ENCODE measurements at places on chromosomes 6 and 20.

DNA sequence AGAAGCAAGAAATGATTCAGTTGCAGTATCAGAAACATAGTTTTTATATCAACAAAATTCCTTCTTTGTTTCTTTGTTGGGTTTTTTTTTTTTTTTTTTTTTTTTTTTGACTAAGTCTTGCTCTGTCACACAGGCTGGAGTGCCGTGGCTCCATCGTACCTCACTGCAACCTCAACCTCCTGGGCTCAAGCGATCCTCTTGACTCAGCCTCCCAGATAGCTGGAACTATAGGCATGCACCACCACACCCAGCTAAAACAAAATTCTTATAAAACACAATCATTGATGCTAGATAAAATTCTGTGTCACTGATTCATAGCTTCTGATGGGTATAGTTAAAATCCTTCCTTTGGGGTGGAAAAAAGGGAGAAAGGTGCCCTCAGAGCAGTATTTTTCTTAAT lies 110.3 kb upstream of the TNFAIP3 start:
- DNase-seq = no peak

DNA sequence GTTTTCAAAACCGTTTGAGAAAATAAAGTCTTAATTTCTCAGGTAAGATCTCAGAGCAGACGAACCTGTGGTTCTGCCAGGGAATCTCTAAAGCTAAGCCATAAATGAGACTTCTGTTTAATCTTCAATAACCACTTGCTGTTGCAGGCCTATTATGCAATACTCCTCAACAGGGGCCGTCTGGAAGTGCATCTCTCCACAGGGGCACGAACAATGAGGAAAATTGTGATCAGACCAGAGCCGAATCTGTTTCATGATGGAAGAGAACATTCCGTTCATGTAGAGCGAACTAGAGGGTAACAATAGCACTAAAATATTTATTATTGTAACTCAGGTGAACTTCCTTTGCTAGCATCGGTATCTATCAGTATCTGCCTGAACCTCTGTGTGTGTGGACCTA lies 223.7 kb downstream of the ARHGAP18 start:
- no peak for DNase-seq

DNA sequence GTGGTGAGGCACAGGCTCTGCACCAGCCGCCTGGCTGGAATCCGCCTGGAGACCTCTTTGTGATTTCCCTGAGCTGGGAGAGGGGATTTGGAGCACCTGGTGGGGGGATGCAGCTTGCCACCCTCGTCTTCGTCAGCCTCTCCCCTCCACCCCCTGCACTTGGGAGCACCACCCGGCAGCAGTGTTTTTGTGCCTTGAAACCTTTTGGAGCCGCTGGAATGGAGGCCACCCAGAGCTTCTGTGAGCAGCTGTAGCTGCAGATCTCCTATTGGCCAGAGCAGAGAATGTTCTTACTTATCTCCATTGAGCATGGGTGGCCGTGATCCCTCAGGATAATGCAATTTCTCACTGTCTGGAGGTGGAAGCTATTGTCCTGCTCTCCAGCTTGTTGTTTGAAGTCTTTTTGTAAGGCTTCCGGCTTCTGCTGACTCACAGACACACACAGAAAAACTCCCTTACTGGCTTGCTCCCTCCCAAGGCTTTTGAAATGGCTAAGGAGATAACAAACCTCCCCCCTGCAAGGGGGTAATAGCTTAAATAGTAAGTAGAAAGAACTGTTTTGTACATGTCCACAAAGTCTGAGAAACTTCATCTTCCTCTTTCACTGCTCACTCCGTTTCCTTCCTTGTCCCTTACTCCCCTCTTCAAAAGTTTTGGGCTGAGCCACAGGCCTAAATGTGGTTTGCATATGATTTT lies 271.2 kb downstream of the PRL start:
- DNase-seq = peak; percentile 19

DNA sequence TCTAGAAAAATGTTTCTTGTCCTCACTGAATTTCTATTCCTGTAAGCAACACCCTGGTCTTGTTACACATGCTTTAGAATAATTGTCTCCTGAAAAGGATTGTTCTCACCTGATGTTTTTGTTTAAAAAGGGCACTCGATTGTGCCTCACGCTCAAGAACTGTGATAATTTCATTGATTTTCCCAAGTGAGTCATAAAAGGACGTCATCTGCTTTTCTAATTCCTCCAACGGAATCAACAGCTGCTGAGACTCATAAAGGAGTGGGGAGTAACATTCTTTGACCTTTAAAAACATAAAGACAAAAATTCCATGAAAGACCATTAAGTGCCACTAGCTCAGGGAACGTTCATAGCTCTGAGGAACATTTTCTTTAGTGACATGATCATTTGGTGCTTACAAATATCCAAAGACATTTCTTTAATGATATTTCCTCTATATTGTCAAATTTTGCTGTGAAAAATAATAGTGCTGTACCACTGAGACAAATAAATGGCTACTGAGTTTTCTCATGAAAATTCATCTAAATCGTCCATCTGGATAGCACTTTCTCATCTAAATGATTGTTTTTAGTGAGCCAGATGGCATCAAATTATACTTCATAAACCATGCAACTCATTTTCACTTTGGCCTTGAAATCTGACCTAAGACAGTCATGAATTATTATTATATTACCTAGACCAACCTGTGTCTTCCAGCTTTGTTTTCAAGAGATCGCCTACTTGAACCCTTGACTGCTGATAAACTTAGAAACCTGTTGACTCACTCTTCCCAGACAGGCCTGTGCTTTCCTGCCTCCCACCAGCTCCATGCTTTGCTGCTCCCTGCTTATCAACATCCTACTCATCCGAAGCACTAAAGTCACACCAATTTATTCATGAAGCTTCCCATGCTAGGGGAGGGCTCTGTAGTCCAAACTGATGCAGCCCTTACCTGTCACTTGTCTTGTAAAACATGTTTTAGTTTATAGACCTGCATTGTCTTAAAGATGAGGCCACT lies 178.2 kb downstream of the SYNE1 start:
- DNase-seq = no peak

GRCh38 chr6:4647414-4648365 lies 128.5 kb upstream of the CDYL start:
- DNase-seq = peak; percentile 36

- DNase-seq = no peak
These were observed 40.0 kb downstream of the PLG start for GRCh38 chr6:160742090-160742489.

GRCh38 chr6:136326038-136326553 lies 36.5 kb upstream of the BCLAF1 start:
- DNase-seq = no peak

GRCh38 chr6:111566873-111567517 lies 38.7 kb downstream of the TRAF3IP2 start:
- DNase-seq = no peak

- peak; percentile 61 for DNase-seq
These were observed 463 bp upstream of the HLA-DMB start for GRCh38 chr6:32941214-32941768.

DNA sequence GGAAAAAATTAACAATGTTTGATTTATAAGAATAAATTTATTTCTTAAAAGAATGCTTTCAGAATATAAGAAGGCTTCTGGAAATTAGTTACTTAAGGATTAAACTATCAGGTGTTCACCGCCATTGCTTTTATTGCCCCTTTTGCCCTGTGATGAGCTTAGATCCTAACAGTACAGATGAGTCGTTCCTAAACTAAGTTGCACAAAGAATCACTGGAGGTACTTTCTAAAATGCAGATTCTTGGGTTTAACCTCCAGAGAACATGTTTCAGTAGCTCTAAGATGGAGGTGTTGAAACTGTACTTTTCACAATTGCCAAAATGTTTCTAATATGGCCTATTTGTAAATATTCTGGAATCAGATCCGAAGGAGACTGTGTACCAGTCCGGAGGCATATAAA lies 211.9 kb downstream of the GMDS start:
- DNase-seq = no peak

- no peak for DNase-seq
These were observed 25.9 kb downstream of the MRS2 start for GRCh38 chr6:24428615-24429014.

DNA sequence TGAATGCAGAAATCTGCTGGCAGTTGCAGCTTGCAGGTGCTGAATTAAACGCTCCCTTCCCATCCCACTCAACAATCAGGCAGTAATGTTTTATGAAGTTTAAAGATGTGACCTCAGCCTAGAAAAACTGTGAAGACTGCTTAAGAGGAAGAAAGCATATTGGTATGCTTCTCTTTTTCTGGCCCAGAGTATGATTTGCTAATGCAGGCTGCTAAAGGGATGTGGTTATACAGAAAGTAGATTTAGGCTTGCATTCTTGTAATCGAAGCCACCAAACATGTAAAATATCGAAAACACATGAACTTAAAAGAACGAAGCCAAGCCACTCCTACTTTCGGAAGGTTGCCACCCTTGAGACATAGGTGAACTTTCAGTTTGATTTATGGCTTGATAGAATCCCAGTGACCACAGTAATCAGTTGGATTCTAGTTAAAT lies 40.7 kb downstream of the MAP3K5 start:
- no peak for DNase-seq

- no peak for DNase-seq
These were observed 42.4 kb downstream of the HFE start for GRCh38 chr6:26129656-26130055.

DNA sequence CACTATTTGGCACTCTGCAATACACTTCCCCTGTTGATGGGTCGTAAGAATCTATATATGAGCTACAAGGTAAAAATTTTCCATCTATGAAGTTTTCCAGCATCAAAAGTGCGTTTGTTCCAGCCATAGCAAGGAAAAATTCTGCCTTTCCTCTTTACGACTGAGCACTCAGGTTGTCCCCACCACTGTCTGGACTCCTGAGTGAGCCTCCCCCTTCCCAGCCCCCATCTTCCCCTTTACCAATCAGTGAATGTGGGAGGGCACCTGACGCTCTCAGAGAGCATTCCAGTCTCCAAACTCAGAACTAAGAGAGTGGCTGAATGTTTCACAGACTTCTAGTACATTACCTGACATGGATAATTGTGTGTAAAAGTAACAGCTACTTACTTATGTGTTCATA lies at the start of gene ALDH8A1:
Gene ALDH8A1 (minus strand): TSS at position 175 of the 400 bp plus-strand sequence. CDS start 48 bp downstream, at position 127.
- no peak for DNase-seq

- no peak for DNase-seq
These were observed 10.5 kb downstream of the ZC3H12D start for GRCh38 chr6:149474108-149474935.

DNA sequence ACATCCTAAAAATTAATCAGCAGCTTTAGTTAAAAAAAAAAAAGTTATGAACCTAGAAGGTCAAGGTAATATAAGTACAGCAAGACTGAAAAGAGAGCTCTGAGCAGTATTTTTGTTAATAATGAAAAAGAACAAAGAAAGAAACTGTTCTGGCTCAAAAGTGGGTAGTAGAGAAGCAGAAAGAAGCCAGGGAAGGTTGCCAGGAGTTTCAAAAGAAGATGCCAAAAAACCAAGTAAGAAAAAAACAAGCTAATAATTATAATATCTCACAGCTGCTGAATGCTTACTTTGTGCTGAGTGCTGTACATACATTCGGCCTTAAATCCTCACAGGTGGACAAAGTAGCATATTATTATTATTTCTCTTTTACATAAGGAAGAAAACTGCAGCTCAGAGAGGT lies 31.9 kb downstream of the NRSN1 start:
- DNase-seq = no peak

DNA sequence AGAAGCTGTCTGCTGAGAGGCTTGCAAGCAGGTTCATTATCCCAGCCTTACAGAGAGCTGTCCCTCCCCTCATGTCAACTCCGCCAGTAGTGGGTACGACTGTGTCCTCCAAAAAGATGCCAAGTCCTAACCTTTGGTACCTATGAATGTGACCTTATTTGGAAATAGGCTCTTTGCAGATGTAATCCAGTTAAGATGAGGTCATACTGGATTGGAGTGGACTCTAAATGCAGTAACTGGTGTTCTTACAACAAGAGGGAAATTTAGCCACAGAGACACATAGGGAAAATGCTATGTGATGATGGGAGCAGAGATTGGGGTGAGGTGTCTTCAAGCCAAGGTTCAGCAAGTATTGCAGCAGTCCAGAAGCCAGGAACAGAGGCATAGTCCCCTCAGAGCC lies 90.8 kb upstream of the FOXP4 start:
- no peak for DNase-seq

- no peak for DNase-seq
These were observed 213.8 kb downstream of the ERMARD start for GRCh38 chr6:169965239-169965638.

DNA sequence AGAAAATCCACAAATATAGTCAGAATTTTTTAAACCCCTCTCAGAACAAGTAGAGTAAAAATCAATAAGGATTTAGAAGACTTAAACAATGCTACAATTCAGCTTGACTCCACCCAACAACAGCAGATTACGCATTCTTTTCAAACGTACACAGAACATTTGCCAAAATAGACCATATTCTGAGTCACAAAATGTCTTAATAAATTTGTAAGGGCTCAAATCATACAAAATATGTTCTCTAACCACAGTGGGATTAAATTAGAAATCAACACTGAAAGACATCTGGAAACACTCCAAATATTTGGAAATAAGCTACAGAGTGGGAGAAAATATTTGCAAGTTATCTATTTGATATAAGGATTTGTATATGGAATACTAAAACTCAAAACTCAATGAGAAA lies 164.2 kb upstream of the AKAP12 start:
- no peak for DNase-seq

GRCh38 chr6:23301556-23301955 lies 732.2 kb downstream of the HDGFL1 start:
- DNase-seq = no peak

DNA sequence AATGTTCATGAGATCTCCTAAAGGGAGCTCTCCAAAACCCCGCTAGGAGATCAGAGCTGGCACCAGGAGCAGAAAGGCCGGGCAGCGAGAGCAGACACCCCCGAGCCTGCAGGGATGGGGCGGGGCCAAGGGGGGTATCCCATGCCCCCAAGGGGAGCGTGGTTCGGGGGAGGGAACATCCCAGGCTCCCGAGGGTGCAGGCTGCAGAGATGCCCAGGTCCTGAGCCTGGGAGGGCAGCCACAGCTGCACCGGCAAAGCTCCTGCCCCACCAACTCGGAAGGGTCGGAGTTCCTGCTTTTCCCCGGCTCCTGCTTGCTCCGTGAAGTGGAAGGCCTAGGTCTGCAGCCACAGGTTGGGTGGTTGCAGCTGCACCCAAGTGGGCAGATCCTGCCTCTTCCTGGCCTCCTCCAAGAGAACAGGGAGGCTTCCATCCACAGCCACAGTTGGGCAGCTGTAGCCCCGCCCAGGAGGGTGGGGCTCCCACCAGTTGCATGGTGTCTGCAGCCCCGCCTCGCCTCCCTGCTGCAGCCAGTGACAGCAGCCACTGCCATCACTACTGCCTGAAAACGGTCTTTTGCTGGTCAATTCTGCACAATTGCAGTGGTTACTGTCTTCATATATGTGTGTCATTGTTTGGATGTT lies 13.4 kb upstream of the GMNN start:
- DNase-seq = peak; percentile 29

DNA sequence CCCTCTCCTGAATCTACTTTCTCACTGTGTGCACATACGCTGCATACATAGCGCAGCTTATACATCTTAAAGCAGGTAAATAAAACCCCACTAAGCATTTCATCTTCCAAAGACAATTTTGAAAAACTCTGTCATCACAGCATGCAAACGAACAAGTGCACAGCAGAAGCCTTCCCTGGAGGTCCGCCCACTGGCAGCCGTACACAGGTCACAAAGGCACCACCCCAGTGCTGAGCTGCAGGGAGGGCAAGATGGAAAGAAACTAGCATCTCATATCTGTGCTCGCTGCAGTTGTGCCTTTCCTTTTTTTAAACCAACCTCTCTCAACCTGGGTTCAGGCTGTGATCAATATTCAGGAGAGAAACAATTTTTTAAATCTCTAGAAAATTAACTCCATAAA lies 73.3 kb downstream of the HUS1B start:
- no peak for DNase-seq
